ENCODE measurements at places on chromosomes 2 and 18. TPM values are rescaled to one million over a fixed set of nuclear protein-coding genes. Genes with fewer than 3 reads are reported as not detected.
A peak's percentile ranks its signal among the peaks of the same experiment; 100 is the strongest.

DNA sequence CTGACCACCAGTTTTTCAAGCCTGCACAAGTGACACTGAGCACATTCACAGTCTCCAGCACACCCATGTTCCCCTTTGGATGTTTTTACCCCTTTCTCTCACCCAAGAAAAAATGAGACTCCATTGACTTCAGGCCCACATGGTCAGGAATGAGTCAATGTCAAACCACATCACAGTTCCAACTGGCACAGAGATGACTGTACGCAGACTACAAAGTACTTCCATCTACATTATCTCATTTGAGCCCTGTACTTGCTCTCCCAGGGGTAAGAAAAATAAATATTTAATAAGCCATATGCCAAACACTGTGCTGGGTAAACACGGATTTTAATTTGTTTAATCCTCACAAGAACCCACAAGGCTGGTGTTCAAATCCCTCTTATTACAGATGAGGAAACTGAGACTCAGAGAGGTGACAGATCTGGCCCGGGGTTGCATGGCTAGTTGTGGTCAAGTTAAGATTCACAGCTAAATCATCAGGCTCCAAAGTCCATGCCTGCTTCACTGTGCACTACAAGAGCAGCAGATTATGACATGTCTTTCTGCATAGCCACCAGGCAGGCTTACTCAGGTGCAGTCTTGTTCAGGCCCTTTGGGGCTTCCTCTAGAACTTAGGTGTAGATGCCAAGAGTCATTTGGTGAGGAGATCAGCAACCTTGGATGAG is 106.1 kb downstream of the TXNL1 start:
- DNase-seq: no peak

The FAM110C gene
- polyA plus RNA-seq: 4.8 TPM

- DNase-seq: peak; percentile 80
Observed at GRCh38 chr2:191218292-191218898, 26.8 kb upstream of the MYO1B start.

GRCh38 chr2:12533337-12534005 is 183.3 kb upstream of the TRIB2 start:
- DNase-seq: no peak

DNA sequence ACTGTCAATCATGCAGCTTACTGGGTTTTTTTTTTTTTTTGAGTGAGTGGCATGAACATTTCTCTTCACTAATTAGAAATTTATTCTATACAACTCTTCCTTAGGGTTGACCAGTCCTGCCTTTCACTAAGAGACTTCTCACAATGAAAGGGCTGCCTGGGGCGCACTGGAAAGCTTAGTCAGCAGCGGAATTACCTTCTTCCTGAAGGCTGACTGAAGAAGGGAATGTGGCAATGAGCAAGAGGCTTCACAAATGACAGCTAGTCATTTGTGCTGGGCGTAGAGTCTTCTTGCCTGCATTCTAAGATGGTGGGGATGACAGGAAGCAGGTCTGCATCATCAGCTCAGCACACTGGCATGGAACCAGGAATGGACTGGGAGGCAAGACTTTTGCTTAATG is 15.6 kb upstream of the SCN3A start:
- no peak for DNase-seq

Data from left lung (tissue), 14 donors.